Fibroblast of skin of right quadriceps (primary cell): ENCODE measurements at places on chromosomes 16 and 17.

DNA sequence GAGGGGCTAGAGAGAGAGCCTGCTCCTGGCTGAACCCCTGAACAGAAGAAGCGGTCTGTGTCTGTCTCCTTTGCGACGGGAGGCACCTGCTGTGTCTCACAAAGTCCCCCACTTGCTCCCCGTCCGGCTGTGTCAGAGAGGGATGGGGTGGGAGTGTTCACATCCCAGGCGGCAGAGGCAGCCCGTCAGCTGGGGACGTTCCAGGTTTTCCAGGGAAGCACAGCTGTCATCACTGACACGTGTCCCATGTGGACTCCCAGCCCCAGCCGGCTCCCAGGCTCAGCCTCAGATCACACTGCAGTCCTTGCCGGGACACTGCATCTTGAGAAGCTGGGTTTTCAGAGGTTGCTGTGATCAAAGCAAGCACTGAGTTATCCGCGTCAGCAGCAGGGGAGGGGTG, 1.6 kb downstream of the TELO2 start:
- peak; percentile 9 for DNase-seq

- peak; percentile 55 for DNase-seq
Measured at GRCh38 chr17:35373984-35374765, 754 bp upstream of the SLFN11 start.

DNA sequence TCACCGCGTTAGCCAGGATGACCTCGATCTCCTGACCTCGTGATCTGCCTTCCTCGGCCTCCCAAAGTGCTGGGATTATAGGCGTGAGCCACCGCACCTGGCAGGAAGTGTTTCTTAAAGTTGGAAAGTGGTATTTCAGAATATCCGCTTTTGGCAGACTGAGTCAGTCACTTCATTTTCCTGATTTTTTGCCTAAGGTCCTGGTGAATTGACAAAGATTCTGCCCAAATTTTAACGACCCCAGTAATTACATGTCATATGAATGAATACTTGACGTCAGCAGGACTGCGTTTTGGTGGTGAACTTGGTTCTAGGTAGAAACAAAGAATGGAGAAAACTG, 4.5 kb upstream of the BRCA1 start:
- no peak for DNase-seq

DNA sequence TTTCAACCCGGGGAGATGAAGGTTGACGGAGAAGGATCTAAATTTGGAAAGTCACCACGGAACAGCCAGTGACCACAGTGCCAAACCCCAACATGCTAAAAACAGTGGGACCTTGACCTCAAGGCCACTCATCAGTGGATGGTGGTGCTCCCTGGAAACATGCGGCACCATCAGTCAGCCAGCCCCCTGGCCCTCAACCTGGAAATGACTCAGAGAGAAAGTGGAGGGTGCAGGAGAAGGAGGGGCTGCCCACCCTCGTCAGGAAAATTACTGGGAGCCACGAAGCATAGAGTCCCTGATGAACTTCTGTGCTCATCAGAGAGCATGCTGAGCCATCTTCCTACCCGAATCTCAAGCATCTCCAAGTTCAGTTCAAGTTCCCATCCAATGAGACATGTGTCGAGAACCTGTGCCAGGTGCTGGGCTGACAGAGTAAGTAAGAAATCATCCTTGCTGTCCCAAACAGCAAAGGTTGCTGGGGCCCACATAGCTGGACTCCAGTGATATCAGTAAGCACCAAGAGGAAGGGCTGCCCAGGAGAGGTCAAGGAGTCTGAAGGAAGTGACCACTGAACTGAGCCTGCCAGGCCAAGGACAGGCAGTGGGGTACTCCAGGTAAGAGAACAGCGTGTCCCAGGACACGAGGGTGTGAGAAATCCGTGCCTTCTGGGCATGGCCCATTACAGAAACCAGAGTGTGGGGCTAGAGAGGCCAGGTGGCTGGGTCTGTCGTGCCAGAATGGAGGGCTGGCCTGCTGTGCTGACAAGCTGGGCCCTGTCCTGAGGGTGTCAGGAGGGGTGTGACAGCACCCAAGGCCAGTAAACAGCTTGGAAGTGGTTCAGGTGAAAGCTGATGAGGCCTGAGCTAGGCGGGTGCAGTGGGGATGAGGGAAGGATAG, 5.2 kb downstream of the PECAM1 start:
- peak; percentile 82 for DNase-seq

DNA sequence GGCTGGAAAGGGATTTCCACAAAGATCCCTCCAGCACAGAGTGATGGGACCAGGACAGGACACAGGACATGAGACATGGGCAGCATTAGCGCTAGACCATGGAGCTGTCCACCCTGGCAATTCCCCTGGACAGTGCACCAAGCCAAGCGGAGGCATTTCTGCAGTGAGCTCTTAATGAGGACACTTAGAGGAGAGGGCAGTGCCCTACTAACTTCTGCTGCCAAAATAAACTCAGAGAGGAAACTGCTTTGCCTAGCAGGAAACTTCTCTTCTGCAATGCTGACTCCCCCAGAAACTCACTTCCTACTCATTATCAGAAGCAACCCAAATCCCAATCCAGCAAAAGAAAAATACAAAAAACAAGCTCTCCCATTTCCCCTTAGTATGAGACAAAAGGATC, 119.2 kb downstream of the HS3ST2 start:
- DNase-seq: no peak

- DNase-seq: peak; percentile 28
Measured at GRCh38 chr16:57372372-57373116, at the start of gene CX3CL1. Gene CX3CL1 (plus strand): TSS chr16:57372490. CDS start chr16:57372569, 79 bp downstream.

DNA sequence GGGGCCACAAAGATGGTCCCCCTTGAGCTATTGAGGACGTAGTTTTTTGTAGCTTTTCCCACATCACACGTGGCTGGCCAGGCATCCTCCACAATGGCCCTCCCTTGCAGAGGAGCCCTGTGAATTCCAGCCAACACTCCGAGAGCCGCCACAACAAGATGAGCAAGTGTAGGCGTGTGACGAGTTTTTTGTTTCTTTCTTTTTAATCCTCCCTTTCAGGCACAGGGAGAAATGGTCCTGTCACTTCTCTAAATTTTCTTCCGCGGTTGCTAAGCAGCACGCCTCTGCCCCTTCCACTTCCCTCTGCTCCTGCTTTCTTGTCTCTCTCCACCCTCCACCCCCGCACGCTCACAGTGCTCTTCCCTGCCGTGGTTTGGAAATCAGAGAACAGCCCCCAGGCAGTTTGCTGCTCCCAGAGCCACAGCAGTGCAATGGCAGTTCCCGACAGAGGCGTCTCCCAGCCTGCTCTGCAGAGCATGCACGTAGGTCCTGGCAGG, 68.0 kb upstream of the MRTFB start:
- peak; percentile 72 for DNase-seq

- no peak for DNase-seq
Measured at GRCh38 chr17:72143245-72143644, 22.4 kb downstream of the SOX9 start.

- peak; percentile 34 for DNase-seq
Measured at GRCh38 chr16:23682181-23682580, 3.5 kb downstream of the PLK1 start.

GRCh38 chr16:58458606-58459343, 41.2 kb upstream of the NDRG4 start:
- no peak for DNase-seq

GRCh38 chr16:19874026-19874425, 10.6 kb downstream of the GPRC5B start:
- no peak for DNase-seq

DNA sequence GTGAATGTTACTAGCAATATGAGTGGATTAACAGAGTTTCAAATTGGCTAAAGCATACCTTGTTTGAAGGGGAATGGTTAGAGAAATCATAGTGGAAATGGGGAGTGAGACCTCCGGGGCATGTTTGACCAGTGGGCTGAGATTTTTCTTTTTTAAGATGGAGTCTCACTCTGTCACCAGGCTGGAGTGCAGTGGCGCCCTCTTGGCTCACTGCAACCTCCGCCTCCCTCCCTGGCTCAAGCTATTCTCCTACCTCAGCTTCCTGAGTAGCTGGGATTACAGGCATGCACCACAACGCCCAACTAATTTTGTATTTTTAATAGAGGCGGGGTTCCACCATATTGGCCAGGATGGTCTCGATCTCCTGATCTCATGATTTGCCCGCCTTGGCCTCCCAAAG, 9.6 kb downstream of the CDRT15 start:
- no peak for DNase-seq

DNA sequence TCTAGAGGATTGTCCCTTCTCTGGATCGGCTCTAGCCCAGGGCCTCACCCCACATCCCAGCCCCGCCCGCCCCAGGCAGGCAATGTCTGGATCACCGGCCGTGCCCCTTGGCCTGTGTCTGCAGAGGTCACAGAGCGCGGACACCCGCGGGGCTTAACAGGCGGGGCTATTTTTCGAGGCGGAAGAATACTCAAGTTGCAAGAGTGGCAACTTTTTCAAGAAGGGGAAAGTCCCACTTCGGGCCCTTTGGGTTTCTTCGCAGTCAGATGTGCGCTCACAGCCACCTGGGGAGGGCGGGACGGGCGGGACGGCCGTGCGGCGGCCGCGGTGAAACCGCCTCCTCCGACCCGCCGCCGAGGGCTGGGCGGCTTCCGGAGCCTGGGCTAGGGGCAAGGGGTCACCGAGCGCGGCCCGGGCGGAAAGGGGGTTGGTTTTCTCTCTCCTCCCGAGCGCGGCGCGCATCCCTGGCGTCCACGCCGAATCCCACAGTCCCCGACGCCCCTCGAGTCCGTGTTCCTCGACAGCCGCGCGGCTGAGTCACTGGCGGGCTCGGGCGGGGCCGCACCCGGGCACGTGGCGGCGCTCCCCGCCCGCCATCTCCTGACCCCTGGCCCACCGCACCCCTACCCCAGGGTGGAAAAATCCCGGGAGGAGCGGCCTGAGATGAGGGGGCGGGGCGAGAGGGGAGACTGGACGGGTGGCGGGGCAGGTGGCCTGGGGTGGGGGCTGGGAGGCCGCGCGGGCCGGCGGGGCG, 1.2 kb upstream of the PFN1 start:
- DNase-seq: peak; percentile 72

GRCh38 chr16:71540-72401, 660 bp downstream of the RHBDF1 start:
- DNase-seq: peak; percentile 75

DNA sequence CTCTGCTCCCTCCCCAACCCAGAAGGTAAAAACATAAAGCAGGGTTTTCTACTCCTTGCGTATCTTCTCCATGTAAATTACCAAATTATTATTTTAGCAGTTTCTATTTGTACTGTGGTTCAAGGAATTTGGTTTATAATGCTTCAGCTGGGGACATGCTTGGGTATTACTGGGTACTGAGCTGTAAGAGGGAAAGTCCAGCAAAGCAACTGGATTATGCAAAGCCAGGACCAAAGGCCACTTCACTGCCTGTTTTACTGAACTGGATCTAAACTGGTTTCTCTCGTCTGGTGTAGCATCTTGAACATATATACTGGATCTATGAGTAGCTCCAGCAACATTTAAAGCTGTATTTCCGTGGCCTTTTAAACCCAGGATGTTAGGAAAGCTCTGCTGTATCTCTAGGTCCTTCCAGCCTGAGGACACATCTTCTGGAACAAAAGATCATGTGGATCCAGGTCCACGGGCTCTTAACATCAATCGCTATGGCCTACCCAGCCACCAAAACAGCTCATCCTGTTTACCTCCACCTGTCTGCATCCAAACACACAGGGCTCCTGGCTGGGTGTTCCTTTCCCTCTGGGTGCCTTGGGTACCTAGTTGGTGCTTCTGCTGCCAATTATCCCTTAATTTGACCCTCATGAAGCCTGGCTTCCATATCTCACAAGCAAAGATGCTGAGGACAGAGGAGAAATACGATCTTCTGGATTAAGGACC, 7.2 kb downstream of the PMP22 start:
- no peak for DNase-seq

DNA sequence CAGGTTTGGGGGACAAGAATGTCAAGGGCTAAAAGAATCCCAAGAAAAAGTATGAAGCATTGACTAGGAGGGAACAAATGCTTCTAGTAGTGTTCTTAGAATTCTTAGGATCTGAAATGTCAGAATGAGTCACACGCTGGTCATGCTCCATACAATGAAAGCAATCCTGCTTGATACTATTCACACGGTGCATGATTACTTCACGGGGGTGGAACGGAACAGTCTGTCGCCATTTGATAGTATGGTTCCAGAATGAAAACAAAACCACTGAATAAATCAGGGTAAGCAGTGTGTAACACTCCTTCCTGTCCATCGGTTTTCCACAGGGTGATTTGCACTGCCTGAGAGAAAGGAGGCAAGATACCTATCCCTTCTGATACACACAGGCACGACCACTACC, 22.9 kb upstream of the YWHAE start:
- peak; percentile 94 for DNase-seq

DNA sequence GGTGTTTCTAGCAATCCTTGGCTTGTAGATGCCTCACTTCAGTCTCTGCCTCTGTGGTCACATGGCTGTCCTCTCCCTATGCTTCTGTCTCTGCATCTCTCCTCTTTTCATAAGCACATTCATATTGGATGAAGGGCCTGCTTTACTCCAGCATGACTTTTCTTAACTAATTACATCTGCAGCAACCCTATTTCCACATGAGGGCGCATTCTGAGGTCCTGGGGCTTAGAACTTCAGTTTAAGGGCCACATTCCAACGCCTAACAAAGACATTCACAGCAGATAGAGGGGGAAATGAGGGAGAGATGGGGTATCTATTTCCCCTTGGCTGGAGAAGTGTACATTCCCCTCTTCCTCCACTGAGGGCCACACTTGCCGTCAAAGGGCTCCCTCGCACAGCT, 489.1 kb upstream of the SALL1 start:
- DNase-seq: no peak

GRCh38 chr16:30063893-30064728, 1.4 kb upstream of the ALDOA start:
- peak; percentile 56 for DNase-seq

DNA sequence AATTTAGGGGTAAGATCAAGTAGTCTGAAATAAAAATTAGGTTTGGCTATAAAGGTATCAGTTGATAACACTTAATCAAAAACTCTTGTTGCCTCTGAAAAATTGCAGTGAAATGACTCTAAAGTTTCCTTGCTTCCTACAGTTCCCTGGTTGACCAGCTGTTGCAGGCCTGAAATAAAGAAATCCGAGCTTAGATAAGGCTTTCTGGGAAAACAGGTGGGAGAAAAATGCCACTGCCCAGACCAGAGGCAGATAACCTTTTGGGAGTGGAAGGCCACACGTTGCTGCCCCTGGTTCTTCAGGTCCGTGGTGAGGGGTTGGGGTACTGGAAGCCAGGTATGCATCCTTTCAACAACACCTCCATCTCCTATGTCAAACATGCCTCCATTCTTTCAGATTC, 111.3 kb downstream of the HS3ST3A1 start:
- no peak for DNase-seq

GRCh38 chr17:73255671-73256181, 6.0 kb downstream of the CPSF4L start:
- DNase-seq: peak; percentile 17

DNA sequence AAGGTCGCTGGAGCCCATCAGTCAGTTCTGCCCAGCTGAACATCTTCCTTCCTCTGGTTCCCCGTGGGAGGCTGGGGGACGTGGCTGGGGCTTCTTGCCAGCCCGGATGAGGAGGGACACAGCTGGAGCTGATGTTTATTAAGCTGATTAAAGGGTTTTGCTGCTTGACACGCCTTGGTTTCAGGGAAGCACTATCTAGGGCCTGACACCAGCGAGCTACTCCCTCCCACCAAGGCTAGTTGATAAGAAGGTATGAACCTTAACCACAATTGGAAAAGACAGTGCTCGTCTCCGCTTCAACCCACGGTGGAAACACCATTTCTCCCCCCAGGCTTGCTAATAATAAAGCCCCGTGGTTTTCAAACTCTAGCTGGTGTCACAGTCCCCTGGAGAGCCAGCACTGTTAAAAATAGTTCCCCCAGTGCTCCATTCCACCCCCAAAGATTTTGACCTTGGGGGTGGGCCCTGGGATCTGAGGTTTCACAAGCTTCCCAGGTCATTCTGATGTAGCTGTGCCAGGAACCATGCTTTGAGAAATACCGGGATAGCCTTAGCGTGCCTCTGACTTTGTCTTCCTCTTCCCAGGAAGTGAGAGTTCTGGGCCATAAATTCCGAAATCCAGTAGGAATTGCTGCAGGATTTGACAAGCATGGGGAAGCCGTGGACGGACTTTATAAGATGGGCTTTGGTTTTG, 5.5 kb downstream of the DHODH start:
- peak; percentile 9 for DNase-seq
